ENCODE measurements at places on chromosomes 12 and 14.
A peak's percentile ranks its signal among the peaks of the same experiment; 100 is the strongest.

- no peak for DNase-seq
These were observed 623.6 kb downstream of the AACS start for GRCh38 chr12:125688881-125689280.

DNA sequence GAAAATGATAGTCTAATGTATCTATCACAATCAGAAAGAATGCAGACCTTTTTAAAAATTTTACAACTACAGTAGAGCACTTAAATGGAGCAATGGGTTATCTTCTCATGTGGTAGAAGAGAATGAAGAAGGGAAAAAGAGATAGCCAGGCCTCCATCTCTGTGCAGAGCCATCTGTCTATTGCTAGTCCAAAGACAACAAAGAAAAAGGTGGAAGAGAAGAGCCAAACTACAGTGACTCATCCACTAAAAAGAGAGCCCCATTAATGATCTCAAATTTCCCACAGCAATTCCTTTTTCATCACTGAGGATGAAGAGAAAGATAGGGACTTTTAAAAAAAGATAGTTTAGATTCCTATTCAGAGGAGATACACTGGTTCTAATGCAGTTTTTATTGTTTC is 232.9 kb downstream of the ATXN7L3B start:
- DNase-seq, result no peak

- no peak for DNase-seq
These were observed 982.9 kb upstream of the TMEM132C start for GRCh38 chr12:127284021-127284420.

- DNase-seq, result no peak
These were observed 262.0 kb downstream of the MED13L start for GRCh38 chr12:116015525-116015924.

DNA sequence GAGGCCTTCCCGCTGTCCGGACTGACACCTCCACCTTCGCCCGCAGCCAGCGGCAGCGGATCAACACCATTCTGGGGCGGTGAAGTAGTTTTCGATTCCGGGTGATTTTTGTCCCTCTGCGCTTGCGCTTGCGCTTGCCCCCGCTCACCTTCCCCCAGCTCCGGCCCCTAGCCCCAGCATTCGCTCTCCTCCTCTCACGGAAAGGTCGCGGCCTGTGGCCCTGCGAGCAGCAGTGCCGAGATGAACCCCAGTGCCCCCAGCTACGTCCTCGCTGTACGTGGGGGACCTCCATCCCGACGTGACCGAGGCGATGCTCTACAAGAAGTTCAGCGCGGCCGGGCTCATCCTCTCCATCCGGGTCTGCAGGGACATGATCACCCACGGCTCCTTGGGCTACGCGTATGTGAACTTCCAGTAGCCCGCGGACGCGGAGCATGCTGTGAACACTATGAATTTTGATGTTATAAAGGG is 22.7 kb upstream of the SRGAP1 start:
- DNase-seq, result peak; percentile 27

GRCh38 chr12:29157486-29157946 is 8.4 kb downstream of the FAR2 start:
- no peak for DNase-seq

DNA sequence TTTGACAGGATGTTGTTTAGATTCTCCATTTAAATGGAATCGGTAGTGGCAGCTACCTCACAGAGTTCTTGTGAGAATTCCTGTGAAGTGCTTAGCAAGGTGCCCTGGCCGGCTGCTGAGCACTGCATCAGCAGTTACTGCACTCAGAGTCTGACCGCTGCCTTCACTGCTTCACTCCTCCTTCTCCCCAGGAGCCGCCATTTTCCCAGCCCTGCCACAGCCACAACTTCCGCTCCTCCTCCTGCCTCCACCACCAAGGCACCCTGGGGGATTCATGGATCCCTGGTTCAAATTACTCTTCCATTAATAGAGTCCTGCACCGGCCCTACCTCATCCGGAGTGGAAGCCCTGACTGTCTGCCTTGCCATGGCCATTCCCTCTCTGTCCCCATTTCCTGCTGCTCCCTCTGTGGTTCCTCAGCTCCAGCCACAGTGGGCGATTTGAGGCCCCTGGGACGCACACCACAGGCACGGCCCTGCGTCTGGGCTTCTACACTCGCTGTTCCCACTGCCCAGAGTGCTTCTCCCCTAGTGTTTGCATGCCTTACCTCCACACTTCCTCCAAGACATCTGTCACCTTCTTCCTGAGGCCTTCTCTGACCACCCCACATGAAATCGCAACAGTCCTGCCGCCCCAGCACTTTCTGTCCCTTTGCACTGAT is 210.3 kb downstream of the IPO8 start:
- no peak for DNase-seq
